ENCODE measurements at places on chromosomes 4 and X. TPM values are rescaled to one million over a fixed set of nuclear protein-coding genes. Genes with fewer than 3 reads are reported as not detected.

- DNase-seq = no peak
Measured at GRCh38 chrX:152930516-152930915, 32.6 kb downstream of the ZNF185 start.

DNA sequence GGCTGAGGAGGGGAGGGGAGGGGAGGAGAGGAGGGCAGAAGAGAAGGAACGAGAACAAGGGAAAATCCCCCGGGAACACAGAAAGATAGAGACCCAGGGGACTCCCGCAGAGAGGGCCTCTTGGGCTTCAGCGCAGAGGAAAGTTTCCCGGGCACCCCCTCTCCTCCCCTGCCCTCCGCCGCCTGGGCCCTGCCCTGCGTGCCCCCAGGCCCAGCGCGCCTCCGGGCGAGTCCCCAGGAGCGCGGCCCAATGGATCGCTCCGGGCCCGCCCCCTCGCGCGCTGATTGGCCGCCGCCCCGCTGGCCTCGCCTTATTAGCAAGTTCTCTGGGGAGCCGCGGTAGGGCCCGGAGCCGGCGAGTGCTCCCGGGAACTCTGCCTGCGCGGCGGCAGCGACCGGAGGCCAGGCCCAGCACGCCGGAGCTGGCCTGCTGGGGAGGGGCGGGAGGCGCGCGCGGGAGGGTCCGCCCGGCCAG, at the start of gene MSX1:
MSX1 (plus strand) TSS at position 341 of the 474 bp plus-strand sequence. CDS start 235 bp downstream, outside the sequence.
- peak; percentile 79 for DNase-seq

DNA sequence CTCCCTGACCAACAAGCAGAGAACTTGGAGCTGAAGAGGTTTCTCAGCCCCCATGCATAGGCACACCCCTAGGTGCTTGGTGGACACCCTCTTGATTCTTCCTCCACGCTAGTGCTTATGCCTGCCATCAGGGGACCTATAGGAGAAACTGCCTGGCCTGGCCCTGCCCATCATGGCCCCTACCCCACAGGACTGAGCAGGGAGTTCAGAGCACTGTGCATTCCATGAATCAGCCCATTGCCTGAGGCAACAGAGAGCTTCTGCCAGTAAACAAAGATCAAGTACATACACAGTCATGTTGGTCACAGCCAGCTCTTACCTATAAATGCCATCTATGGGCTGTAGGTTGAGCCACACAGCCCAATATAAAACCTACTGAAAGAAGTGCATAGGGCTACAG, 99.1 kb upstream of the EDNRA start:
- DNase-seq = no peak

DNA sequence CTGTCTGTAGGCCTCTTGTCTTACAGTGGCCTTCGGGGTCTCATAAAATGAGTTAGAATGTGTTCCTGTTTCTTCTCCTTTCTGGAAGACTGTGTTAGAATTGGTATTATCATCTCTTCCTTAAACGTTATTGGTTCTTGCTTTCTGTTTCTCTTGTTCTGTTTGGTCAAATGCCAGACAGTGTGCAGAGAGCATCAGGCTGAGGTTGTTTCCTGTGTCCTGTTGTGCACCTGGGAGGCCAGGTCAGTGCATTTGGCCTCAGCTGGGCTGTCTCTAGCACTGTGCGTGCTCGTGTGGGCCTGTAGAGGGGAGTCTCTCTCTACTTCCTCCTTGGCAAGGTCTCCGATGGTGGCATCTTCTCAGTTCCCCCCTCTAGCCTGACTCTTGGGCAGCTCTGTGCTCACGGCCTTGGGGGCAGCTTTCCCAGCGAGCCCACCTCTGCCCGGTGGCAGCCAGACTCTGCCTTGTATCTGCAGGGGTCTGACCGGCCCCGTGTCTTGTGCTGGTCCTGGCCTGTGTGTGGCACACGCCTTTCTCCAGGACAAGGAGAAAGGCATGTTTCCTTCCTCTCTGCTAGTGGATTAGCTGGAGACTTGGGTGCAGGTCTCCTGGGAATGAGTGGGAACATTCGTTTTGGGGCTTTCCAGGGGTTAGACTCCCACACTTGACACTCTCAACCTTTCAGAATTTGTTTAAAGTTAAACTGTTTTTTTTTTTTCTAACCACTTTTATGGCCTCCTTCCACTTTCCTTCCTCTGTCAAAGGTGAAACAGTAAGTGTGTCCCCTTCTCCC, 62.3 kb downstream of the FAM193A start:
- DNase-seq = no peak

GRCh38 chr4:70239884-70240591, 2.4 kb upstream of the CSN3 start:
- no peak for DNase-seq

- no peak for DNase-seq
Measured at GRCh38 chrX:69297506-69297905, 132.3 kb upstream of the PJA1 start.

- no peak for DNase-seq
Measured at GRCh38 chrX:8748855-8749254, 16.9 kb upstream of the ANOS1 start.

DNA sequence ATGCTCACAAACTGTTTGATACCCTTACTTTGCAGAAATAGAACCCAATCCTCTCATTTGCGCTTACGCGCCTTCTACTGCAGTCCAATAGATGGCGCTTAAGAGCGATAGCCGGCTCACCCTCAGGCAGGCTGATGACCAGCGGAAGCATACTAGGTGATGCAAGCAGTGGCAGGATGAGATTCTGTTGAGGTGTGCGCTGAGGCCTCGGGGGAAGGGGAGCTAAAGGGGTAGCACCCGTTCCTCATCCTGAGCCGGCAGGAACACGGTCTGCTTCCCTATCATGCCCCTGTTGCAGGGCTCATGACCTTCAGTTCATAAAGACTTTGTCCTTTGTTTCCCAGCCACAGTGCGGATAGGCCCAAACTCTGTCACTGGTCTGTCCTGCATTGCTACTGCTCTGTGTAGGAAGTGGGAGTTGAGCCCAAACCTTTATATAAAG, 628.9 kb downstream of the TLL1 start:
- DNase-seq = no peak

DNA sequence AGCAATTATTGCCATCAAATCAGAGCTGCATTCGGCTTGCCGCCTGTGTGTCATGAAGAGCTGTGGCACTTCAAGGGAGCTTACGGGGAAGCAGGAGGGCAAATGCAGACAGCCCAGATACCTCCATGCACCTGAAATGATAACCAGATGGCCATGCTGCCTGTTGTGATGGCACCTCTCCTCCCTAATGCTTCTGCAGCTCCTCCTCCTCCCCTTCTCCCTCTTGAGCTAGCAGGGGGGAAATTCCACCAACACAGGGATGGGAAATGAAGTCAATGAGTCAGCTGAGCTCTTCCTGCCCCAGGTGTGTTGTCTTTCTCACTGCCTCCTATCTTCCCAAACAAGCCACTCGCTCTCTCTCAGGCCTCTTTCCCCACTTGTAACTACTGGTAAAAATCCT, 565.0 kb downstream of the BCOR start:
- no peak for DNase-seq

DNA sequence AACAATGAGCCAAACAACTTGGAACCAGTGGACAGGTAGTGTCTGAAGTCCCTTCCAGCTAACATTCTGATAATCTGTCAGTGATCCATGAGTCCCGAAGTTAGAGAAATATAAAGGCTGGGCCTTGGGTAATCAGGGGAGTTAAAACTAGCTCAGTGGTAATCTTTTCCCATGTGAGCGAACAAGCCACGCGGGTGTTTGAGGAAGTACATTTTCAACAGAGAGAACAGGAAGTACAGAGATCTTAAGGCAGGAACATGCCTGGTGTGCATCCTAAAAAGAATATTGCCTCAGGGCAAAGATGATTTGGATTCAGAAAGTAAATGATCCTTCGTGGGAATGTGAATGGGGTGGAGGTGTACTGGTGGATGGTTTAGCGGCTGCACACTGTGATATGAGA, 42.9 kb downstream of the FNIP2 start:
- no peak for DNase-seq

GRCh38 chr4:106650701-106651100, 282.1 kb upstream of the GIMD1 start:
- DNase-seq = no peak

DNA sequence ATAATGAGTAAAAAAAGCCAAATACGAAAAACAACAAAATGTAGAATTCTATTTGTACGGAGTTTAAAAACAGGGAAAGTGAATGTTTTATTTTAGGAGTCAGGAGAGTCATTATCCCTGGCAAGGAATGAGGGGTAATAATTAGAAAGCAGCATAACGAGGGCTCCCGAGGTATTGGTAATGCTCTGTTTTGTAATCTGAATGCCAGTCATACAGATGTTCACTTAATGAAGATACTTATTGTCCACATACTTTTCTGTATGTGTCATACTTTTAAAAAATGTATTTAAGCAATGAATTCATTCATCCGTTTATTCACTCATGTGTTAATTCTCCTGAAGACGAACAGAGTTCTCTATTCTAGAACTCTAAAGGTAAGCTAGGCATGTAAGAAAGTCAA, 87.8 kb upstream of the BMP2K start:
- no peak for DNase-seq

GRCh38 chr4:6760865-6761264, 21.7 kb upstream of the KIAA0232 start:
- DNase-seq = no peak

DNA sequence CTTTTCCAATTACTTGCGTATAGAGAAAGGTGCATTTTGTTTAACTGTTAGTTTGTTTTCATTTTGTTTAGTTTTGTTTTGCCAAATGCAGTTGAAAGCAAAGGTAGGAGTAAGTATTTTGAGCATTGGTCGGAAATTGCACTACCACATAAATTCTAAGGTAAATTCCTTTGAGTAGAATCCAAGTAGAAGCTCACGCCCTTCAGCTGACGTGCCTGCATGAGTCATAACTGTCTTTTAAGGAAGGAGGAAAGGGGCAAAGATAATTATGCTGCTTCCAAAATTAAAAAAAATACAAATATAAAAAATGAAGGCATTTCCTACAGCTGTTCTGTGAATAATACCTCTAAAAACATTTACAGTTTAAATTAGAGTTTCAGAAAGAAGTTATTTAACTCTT, 110.2 kb upstream of the MYOZ2 start:
- no peak for DNase-seq

DNA sequence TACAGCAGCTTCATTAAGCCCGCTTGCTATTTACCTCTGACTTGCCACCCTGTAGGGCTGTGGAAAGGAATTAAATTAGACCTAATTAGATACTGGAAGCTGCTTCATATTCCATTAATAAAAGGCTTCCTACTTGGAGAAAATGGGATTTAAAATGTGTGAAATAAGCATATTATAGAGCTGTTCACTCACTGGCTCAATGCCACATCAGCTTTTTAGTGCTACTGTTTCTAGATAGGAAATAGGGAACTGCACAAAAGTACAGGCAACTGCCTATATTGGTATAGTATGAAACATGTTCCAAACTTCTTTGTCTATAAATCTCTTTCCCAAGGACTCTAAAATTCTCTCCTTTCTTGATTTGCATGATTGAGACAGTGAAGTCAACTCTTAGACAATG, 407.9 kb upstream of the AADAT start:
- no peak for DNase-seq

- no peak for DNase-seq
Measured at GRCh38 chr4:185755451-185755850, 56.5 kb downstream of the SORBS2 start.

DNA sequence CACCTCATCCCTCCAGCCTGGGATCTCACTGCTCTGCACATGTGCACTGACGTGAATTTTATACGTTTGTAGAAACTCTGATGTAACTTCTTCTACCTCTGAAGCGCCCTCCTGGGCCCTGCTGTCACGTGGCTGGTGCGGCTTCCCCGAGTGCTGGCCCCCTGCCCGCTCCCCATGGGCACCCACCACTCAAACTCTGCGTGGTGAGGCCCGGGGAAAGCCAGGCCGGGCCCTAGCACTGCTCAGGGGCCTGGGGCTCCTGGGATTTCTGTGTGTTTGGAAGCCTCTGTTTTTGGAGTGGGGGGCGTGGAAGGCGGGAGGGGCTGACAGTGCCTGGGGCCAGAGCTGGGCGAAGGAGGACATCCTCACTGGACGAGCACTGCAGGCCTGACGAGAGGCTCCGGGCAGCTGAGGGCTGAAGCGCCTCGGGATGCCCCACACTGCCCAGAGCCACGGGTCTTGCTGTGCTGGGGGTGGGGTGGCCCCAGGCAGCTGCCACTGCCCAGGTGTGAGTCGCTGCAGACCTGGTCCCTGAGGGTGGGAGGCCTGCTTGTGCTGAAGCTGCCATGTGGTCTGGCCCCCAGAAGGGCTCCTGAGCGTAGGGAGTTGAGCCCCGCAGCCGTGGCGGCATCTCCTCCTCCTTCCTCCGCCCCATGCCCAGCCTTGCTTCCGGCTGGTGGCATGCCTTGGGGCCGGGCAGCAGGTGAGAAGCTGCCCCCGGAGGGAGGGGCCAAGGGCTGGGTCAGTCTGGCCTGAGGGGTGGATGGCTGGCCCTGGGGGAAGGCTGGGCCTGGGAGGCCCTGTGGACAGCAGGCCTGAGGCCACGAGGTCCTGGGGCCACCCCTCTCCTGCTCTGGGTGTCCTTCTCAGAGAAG, 7.7 kb downstream of the NAT8L start:
- no peak for DNase-seq

- DNase-seq = no peak
Measured at GRCh38 chr4:8117278-8117682, 41.3 kb downstream of the ABLIM2 start.

DNA sequence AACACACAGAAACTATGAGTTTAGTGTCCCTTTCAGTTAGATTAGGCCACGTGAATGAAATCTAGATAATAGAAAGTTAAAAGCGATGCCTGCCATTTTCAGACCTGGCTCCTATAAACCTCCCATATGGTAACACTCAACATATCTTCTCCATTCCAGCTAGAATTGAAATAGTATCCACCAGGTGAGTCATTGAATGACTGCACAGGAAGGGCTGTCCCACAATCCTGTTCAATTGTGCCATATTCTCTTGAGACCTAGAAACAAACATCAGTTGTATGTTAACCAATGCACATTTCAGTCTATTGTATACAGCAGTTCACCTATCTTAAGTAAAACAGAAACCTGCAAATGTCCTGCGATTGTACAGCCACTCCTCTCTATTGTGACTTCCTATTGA, 659.3 kb upstream of the SLIT2 start:
- no peak for DNase-seq

DNA sequence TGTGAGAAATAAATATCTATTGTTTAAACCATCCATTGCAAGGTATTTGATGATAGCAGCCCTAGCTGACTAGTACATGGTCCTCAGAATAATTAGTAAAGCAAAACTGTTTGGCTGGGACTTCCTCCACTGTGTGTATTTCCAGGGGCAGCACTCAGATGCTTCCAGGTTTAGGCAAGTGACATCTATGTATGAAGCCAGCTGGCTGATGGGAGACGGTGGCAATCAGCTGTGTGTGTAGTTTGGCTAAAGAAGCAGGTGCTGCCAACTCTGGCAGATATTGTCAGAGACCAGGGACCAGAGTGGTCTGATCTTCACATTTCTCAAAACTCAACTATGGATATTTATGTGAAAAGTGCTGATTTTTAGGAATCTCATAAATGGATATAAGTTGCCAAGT, 19.1 kb downstream of the HS3ST1 start:
- DNase-seq = no peak

Gene SLIT2
- 38.1 TPM for total RNA-seq

Gene KIAA1210
- 4.9 TPM for total RNA-seq

Gene ADH7
- not detected for total RNA-seq

Gene DSPP
- not detected for total RNA-seq

Gene AP1S2
- total RNA-seq = 12.6 TPM

Gene ETNPPL
- not detected for total RNA-seq

Gene HSFX4
- total RNA-seq = not detected

Gene DKK2
- 4.4 TPM for total RNA-seq

Gene CENPE
- total RNA-seq = 1.3 TPM

Gene F8A2
- total RNA-seq = not detected

Gene NRK
- total RNA-seq = 2.2 TPM

Gene USP51
- total RNA-seq = 3.5 TPM

Gene VSIG1
- 1.7 TPM for total RNA-seq

Gene PLP1
- total RNA-seq = 2.1 TPM

Gene MAGEB10
- total RNA-seq = not detected

Gene EVC2
- total RNA-seq = 6.1 TPM
